ENCODE measurements at places on chromosomes 3 and 15.

- DNase-seq, result no peak
Observed at GRCh38 chr3:63557912-63558311, 94.6 kb upstream of the SNTN start.

- no peak for DNase-seq
Observed at GRCh38 chr15:88275804-88276203, 19.3 kb upstream of the NTRK3 start.

- no peak for DNase-seq
Observed at GRCh38 chr15:37045859-37046740, 54.2 kb downstream of the MEIS2 start.

- no peak for DNase-seq
Observed at GRCh38 chr3:14238356-14238755, 59.7 kb downstream of the LSM3 start.

DNA sequence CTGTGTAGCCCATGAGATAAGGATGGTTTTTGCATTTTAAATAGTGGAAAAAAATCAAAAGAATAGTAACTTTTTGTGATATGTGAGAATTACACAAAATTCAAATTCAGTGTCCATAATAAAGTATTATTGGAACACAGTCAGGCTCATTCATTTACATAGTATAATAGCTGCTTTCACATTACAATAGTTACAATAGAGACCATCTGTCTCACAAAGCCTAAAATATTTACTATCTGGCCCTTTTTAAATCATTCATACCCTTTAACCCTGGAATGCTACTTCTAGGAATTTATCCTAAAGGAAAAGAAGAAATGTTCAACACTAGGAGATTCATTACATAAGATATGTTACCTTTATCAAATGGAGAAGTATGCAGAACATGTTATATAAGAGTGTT lies 35.5 kb upstream of the TM4SF4 start:
- DNase-seq, result no peak

DNA sequence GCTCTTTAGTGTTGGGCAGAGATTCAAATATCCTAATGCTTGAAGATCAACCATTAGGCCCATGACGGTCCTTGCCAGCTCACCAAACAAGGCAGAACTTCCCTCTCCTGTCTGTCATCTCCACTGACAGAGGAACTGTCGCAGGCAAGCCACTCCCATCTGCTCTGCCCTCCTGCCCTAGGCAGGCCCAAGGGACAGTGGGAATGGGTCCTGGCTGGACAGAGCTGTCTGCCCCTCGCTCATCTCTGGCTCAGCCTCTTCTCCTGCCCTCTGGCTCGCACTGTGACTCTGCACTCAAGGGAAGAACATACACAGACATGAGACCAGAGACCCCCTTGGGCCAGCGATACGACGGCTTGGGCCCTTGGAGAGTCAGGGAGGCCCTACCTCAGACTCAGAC lies 7.6 kb upstream of the MUSTN1 start:
- no peak for DNase-seq

GRCh38 chr3:148861277-148861869 lies 3.7 kb upstream of the CPA3 start:
- DNase-seq, result peak; percentile 71

DNA sequence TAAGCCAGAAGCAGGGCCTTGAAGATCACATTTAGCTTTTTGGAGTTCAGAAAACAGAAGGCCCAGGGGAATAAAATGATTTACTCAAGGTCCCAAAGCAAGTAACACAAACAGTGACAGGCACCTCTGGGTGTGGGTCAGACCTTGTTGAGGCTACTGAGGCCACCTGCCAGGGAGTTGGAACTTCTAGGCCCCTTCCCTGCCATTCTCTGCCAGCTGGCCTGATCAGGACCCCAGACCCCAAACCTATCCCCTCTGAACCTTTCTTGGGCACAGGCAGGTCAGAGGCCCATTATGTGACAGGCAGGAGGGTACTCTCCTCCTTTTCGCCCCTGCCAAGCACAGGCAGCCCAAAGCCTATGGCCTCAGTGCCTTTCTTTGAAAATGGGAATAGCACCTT lies 49.4 kb upstream of the ATP2B2 start:
- no peak for DNase-seq

- no peak for DNase-seq
Observed at GRCh38 chr3:33128706-33129105, 14.9 kb downstream of the CRTAP start.
